ENCODE measurements at places on chromosomes 4 and X.

DNA sequence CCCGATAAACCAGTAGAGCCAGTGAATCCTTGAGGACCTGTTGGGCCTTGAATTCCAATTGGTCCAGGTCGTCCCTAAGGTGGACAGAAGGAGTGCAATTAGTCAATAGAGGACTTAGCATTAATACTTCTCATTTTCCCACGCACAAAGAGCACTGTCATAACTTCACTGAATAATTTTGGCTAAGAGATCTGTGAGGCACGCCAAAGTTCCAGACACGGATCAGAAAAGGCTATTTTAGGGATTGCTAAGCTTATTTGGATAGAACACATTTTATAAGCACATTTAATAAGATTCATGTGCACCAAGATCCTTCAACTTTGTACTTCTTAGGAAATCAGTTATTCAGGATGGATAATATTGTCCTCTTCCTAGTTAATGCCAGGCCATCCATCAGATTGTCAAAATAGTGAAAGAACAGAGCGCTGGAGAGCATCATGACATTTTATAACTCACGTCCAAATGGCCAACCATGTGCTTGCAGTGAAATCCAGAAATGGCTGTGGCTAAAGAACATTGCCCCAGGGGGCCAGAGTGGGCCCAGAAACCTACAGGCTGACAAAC, 129.8 kb downstream of the ATG4A start:
- DNase-seq = no peak

DNA sequence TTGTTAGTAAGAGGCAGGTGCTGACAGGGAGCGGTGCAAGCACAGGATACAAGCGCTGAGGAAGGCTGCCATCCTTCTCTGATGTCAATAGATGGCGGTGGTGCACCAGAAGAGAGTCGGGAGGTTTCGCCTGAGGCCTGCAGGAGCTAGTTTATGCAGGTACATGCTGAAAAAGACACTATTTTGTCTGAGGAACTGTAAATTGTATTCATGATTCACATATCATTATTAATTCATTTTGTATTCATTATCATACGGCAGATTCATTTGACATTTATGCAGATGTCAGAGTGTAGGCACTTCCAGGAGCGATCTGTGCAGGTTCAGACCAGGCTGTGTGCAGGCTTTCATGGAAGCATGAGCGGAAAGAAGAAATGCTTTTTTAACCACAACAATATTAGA, 824.0 kb downstream of the STIM2 start:
- DNase-seq = peak; percentile 45

DNA sequence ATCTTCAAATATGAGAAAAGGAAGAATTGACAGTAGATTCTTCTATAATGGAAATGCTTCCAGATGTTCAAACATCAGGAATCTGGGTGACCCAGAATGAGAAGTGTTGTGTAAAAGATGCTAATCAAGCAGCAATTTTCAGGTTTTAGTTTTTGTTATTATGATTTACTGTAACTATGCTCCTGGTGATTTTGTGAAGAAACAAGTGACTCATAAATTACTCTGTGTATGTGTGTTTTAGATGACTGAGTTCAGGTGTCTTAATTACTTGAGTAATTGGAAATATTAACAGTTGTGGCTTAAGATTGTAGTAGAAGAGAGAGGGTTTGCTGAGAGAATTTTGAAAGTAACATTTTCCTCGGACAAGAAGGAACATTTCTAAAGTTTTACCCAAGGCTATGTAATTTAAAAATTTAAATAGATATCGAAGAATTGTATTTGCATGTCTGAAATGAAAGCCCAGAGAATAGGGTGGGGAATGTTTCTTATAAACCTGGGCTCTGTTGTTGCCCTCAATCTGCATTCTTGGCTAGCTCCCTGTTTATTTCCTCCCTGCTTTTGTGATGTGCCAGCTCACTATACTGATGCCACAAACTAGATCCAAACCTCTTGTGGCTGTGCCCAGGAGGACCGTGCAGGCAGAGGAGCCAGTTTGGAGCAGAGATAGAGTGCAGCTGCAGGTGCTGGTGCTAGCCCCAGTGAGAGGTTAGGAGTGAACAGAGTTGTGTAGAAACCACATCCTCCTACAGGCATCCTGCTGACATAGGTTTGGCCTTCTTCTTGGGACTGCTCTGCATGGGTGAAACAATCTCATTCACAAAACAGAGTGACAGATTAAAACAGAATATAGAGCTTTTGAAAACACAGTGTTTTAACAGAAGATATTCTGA, 25.4 kb upstream of the TNIP3 start:
- no peak for DNase-seq

DNA sequence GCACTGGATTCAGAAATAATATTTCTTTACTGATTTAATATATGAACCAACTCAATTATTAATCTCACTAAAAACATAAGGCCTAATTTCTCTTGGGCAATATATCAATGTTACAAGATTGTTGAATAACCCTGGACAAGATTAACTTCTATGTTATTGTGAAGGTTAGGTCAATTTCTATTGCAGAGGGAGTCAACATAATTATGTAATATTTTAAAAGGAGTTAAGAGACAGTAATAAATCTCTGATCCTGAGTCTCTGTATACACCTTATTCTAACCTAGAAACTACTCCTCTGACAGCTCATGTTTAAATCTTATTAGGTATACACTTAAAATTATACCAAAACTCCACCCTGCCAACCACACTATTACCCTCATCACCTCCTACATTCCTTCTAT, 15.1 kb upstream of the GPRIN3 start:
- DNase-seq = no peak

GRCh38 chr4:108170631-108171338, 2.1 kb upstream of the LEF1 start:
- DNase-seq = peak; percentile 38

DNA sequence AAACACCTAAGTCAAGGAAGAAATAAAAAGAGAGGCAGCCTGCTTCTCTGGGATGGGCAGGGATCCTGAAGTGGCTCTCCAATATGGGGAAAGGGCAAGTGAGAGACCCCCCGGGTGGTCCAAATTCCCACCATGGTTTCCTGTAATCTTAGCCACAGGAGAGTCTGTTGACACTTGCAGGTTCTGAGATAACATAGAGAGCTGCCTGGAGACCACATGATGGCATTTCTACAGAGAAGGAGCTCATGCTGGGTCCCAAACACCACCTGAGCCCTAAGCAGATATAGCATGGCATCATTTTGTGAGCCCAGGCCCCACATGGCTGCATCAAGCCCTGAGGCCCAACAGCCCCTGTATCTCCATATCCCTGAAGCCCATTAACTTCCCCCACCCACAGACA, 26.1 kb downstream of the PABPC1L2B start:
- DNase-seq = no peak

GRCh38 chr4:56326363-56326762, 60.9 kb downstream of the AASDH start:
- no peak for DNase-seq

- DNase-seq = no peak
Observed at GRCh38 chrX:87634361-87634760, 116.8 kb downstream of the KLHL4 start.

GRCh38 chrX:68332201-68332731, 101.0 kb downstream of the OPHN1 start:
- no peak for DNase-seq

DNA sequence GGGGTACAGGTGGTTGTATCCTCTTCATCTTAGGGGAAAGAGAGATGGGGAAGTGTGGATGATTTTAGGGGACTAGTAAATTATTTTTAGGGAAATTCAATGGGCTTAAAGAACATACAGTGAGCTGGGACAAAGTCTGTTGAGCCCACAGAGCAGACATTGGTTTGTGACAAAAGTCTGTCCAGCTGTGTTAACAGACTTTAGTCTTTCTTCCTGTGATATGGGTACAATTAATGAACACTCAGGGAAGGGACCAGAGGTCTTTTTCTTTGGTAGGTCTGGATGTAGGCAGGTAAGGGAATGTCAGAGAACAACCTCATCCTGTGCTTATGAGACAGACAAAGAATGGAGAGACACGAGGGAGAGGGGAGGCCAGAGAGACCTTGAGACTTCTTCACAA, 2.0 kb downstream of the CLRN2 start:
- no peak for DNase-seq

DNA sequence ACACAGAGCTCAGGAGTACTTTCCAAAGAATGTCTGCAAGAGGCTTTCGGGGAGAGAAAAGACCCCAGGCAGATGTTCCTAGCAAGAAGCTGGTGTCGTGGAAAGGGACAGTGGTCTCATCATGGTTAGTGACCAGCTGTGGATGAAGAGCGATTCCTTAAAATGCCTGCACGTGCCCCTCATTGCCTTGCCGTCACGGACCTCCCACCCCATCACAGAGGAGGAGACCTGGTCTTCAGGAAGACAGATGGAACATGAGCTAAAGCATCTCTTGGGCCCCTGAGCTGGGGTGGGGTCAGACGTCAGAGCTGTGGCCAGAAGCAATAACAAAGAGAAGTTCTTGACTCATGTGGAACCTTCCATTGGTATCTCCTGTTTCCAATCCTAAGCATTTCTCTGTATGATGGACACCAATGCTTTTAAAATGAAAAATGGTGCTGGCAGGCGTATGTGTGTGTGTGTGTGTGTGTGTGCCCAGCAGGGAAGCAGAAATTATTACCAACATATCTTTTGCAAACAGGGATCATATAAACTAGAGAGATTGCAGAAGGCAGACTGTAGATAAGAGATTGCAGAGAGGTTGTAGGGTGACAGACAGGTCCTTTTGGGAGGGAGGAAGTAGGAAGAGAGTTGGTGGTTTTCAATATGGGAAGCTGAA, 25.2 kb upstream of the ASMTL start:
- DNase-seq = peak; percentile 82

DNA sequence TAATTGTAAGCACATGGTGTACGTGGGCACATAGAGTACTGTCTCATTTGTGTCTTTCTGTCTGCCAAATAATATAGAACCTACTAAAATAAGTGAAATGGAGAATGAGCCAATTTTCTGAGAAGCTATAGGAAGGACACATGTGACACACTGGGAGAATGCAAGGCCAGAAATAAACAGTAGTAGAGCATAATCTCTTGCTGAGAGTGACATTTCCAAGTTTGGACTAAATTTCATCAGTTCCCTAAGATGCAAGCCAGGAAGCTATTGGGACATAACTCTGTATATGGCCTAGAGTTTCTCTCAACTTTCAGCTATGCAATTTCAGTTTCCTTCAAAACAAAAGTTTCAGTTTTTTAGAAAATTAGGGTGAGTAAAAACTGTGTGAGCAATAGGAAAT, 638.7 kb downstream of the PCDH18 start:
- DNase-seq = no peak

DNA sequence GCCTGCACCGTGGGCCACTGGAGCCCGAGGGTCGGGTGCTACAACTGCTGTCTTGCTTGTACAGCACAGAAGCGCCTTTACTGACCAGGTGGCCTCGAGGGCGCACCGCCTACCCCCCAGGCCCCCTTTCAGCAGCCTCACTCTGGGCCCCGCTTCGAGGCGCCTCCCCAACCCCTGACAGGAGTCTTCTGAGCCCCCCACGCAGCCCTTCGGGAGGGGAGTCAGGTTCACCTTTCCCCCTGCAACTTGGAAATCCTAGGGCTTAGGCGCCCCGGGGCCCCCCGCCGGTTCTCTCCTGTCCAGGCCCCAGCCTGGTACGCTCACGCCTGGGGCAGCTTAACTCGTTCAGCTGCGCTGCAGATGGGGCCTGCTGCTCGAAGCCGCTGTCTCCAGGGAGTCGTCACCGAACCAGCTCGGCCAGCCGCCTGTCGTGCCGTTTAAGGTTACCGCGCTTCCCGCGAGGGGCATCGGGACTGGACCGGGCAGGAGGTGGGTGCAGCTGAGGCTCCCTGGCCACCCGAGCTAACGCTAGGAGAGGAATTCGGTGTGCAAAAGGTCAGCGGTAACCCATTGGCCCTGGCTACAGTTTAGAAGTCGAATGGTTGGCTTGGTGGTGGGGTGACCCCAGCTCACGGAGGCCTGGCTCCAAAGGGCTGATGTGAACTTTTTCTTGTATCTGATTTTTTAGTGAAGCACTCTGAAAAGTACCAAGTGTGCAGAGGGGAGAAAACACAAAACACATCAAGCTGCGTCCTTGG, 58.9 kb upstream of the BCOR start:
- DNase-seq = no peak

GRCh38 chr4:185196437-185196836, 7.4 kb downstream of the CFAP97 start:
- DNase-seq = no peak

- DNase-seq = no peak
Observed at GRCh38 chr4:184409911-184410692, 64.2 kb downstream of the IRF2 start.
